ENCODE measurements at places on chromosomes 2 and 18.

GRCh38 chr2:233219848-233220247 is 31.6 kb upstream of the ATG16L1 start:
- DNase-seq: no peak

DNA sequence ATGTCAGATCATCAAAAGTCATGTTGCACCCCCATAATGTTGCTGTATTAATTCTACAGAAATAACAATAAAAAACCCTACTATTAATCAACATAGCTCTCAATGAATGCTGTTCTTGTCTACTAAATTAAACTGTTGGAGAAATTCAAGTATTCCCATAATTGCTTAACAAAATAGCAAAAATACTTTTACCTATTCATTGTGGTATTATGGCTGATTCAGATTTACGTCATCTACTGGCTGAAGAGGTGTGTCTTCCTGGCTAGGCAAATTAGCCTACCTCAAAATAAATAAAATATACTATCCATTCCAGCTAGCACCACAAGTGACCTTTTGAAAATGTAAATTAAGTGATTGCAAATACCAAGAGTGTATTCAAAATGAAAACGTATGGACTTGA is 249.4 kb downstream of the MEIS1 start:
- no peak for DNase-seq

DNA sequence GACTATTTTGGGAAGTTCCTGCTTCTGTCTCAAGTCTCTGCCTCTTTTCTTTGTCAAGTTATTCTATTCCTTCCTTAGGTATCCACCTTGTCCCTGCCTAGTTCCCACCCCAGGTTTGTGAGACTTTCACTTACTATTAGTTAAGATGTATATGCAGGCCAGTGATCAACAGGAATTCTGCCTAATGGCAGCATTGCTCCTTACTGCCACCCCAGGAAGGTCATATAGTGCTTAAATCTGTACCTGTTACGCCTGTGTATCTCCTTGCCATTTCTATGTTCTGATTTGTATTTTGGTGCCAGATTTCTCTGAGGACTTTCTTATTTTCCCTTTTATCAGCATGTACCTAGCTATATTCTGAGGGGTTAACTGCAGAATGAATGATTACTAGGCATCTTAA is 746.0 kb upstream of the TMEFF2 start:
- no peak for DNase-seq

GRCh38 chr2:19140463-19141208 is 217.8 kb downstream of the OSR1 start:
- no peak for DNase-seq

- no peak for DNase-seq
These were observed 44.7 kb downstream of the ITSN2 start for GRCh38 chr2:24315669-24316068.

GRCh38 chr2:157419031-157419575 is 24.8 kb downstream of the CYTIP start:
- DNase-seq: no peak

- DNase-seq: no peak
These were observed 240.2 kb downstream of the FSIP2 start for GRCh38 chr2:185978634-185979407.

DNA sequence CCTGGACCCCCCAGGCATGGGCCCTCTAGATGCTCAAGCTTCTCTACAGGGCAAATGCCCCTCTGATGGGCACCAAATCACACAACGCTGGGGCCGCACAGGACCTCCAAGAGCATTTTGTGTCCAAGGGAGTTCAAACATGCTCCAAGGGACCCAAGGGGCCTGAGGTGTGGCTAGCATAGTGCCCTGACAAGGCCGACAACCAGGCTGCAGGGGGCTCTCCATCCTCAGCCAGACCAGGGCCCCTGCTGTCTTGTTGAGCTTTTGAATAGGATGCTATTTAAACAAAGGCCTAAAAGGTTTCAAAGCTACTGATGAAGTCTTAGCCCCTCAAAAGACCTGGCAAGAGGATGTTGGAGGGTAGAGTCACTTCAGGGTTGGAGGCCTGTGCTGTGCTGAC is 33.1 kb downstream of the EN1 start:
- no peak for DNase-seq

- DNase-seq: no peak
These were observed 198.1 kb downstream of the PDE1A start for GRCh38 chr2:182228741-182229140.

- no peak for DNase-seq
These were observed 89.2 kb downstream of the SH3RF3 start for GRCh38 chr2:109218087-109218791.

DNA sequence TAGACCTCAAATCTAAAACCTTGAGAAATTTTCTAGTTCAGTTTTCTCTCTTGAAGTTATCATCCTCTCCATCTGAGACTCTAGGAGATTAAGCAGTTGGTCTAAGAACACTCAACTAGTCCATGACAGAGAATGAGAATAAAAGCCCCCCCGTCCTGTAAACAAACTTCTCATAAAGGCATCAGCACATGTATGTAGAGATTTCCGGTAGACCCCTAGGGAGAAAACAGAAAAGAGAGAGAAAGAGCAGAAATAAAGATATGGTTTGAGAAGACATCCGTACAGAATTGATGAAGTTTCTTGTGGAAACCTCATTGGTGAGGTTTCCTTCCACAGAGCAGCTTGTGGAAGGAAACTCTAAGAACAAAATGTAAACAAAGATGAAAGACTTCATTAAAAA is 3.2 kb upstream of the GPR155 start:
- peak; percentile 34 for DNase-seq

DNA sequence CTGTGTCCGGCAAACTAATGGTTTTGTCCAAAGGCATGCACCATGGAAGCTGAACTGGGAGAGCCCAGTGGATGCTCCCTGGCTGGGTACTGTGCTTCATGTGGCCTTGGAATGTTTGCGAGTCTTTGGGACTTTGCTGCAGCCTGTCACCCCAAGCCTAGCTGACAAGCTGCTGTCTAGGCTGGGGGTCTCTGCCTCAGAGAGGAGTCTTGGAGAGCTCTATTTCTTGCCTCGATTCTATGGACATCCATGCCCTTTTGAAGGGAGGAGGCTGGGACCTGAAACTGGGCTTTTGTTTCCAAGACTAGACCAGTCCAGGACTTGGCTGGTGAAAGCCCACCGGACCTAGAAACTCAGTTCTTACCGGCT is 1.7 kb downstream of the MARS2 start:
- DNase-seq: no peak
